Liver (tissue), 10 donors: ENCODE measurements at places on chromosomes 13 and 19.
A peak's percentile ranks its signal among the peaks of the same experiment; 100 is the strongest.

DNA sequence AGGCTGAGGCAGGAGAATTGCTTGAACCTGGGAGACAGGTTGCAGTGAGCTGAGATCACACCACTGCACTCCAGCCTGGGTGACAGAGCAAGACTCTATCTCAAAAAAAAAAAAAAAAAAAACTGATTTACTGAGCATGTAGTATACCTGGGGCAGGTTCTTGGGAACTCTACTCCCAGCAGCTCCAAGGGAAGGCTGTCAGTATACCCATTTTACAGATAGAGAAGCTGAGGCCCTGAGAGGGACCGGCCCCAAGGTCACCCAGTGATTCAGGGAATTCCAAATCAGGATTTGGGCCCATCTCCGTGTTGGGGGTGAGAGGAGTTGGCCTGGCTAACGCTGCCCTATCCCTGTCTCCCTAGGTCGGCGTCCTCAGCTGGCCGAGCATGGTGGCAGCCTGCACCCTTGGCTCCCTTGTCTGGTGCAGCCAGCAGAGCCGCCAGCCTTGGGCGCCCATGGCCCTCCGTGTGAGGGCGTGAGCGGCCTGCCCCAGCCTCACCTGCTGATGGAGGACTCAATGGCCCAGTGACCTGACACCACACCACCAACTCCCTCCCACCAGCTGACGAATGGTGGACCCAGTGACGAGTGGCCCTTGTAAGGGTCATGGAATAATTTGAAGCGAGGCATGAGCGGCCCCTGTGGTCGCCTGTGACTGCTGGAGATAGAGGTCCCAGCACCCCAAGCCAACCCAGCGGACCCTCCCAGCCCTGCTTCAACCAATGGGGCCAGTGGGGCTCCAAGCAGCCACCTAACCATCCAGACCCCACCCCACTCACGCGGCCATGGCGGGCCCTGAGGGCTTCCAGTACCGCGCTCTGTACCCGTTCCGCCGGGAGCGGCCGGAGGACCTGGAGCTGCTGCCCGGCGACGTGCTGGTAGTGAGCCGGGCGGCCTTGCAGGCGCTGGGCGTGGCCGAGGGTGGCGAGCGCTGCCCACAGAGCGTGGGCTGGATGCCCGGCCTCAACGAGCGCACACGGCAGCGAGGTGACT is 2.4 kb downstream of the PIK3R2 start:
- no peak for DNase-seq

DNA sequence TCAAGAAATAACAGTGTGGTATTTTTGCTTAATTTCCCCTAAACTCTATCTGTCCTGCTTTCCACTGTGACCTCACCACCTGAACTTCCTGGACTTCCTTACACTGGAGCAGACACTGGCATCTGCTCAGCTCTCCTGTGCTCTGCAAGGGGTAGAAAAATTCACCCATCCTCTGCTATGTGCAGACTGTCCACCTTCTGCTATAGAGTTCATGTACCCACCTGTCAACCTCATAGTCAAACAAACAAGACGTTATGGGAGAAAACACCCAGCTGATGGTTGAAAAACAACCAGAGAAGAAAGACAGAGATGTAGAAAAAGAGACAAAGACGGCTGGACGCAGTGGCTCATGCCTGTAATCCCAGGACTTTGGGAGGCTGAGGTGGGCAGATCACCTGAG is 12.2 kb downstream of the LAIR1 start:
- DNase-seq: no peak

DNA sequence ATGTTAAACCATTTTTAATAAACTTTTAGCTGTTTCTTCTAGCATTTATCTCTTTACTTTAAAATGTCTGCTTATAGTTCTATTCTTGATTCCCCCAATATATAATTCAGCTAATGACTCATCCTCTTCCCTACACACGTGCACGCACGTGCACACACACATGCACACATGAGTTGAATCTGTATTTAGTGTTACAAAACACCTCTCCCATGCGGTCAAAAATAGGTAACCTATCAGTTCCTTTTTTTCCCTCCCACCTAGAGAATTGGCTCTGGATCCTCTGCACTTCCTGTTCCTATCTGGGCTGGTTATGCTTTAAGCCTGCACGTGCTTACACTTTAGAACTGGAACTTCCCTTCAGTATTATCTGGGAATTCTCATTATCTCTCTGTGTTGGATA is 144.1 kb downstream of the PAN3 start:
- DNase-seq: no peak

DNA sequence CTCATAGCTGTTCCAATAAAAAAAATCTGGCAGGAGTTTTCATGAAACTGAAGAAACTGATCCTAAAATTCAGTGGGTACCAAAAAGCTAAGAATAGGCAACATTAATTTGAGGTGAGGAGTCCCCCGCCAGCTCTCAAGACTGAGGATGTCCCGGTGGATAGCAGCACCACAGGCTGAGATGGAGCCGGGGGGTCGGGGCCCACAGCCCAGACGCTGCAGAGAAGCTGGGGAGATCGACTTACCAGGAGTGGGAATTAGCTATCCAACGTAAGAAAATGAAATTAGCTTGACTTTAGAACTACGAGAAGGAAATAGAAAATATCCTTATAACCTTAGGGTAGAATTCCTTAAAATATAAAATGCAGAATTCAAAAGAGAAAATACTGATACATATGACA is 23.2 kb upstream of the DCUN1D2 start:
- DNase-seq: no peak

DNA sequence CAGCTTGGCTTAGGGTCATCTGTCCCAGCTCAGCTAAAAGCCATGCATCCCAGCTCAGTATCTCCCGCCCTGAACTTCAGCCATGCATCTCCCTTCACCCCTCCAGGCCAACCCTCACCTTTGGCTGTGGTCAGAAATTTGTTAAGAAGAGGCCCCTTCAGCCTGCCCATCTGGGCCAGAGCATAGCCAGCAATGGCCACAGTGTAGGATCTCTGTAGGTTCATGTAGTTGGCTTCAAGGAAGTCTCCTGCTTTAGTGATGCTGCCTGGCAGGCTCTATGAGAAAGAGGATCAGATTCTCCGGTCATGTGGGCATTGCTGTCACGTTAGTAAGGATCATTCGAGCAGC is 16.6 kb upstream of the TNFSF14 start:
- no peak for DNase-seq

DNA sequence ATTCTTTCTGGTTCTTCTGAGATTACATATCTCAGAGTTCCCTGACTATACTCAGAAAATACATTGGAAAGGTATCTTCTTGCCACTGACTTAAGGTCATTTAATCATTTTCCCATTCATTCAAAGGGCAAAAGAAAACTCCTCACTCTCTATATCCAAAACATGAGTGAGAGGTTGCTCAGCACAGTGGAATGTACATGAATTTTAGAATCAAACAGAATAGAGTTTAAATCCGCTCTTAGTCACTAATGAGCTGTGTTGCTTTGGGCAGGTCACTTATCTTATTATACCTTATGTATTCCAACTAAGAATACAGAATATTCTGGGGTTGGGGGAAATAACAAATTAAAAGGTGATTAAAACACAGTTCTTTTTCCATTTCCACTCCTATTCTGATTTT is 452.6 kb upstream of the KLF12 start:
- no peak for DNase-seq

GRCh38 chr19:47433121-47433520 is 13.8 kb upstream of the MEIS3 start:
- DNase-seq: no peak

GRCh38 chr13:35703061-35703460 is 226.6 kb upstream of the MAB21L1 start:
- no peak for DNase-seq

DNA sequence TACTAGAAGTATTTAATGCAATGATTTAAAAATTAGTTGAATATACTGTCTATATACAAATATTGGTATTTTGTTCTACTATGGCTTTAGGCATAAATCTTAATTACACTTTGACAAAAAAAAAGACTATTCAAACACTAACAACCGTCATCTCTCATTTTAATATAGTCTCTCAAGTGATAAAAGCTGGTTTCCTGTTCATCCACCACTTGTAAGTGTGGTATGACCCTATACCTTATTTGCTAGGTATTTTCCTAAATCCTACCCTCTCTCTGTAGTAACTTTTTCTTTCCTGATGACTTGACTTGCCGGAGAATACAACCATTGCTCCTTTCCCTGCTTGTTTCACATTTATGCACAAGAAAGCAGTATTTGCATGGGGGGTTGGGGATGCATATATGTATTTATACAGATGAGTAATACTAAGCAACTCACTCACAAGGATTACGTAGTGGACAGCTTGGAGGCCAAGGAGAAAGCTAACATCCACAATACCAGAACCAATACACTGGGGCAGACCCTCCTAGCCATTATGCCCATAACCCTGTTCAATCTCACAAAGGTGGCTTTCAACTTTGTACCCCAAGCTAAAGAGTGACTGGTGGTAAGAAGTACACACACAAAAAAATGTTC is 12.7 kb upstream of the EFNB2 start:
- no peak for DNase-seq

DNA sequence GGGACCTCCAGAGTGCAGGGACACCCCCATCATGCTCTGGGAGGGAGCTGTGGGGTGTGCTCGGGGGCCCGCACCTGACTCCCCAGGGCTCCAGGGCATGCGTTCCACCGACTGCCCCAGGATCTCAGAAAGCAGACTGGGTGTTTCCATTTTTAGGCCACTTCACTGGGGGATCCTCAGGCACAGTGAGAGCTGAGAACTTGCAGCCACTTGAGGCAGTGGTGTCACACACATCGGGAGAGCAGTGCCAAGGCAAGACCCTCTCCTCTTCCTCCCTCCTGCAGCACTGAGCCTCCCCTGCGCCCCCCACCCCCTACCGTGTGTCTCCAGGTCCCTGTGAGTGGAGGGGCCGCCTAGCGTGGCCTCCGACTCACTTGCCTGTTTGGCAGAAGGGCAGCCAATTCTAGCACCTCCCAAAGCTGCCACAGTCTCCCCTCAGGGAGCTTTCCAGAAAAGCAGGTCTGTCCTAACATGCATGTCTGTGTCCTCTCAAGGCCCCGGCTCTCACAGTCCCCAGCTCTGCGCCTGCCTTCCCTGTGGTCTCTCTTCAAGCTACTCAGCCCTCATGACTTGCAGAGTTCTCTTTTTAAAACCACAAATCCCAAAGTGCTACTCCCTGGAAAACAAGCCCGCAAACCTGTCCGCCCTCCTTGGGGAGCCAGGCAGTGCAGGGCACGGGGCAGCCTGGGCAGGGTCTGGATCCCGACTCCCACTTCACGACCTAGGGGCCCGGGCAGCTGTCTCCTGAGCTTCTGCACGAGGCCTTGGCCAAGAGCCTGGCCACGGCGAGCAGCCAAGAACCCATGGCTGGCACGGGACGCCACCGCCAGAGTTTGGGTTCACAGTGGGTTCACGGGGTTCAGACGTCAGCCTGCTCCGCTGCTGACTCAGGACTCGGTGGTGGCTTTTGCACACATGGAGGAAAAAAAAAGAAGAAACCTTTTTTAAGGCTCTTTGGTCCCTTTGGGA is 94.1 kb downstream of the STK24 start:
- no peak for DNase-seq

- DNase-seq: peak; percentile 34
These were observed 67.2 kb downstream of the SPACA7 start for GRCh38 chr13:112443191-112443994.

DNA sequence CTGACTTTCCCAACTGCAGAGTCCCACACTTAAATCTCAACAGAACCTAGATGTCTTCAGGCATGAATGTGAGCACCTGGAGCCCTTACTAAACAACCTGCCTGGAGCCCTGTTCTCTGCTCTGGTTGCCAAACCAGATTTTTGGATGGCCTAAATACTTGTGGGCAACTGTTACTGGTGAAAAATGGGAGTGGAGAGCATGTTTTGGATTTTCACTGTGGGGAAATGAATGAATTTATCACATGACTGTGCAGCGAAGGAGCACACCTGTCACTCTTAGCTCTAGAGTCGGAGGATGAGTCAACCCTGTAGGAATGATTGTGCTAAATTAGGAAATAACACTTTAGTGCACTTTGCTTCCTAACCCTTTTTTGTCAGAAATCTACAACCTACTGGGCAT is 30.3 kb downstream of the SHISA2 start:
- DNase-seq: no peak

DNA sequence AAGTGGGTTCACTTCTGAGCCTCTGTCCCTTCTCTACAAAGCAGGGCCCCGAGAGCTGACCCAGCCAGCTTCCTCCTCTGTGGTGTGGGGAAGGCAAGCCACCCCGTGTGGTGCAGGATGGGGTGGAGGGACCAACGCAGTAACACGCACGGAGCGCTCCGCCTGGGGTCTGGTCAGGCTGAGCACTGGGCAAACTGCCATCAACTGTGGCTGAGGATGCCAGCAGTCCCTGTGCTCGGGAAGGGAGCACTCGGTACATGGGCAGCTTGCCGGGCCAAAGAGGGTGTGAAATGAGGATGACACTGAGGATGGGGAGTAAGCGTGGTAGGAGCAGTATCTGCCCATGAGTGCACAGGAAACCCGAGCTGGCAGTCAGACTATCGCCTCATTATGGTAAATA is 7.6 kb upstream of the GMIP start:
- DNase-seq: no peak

DNA sequence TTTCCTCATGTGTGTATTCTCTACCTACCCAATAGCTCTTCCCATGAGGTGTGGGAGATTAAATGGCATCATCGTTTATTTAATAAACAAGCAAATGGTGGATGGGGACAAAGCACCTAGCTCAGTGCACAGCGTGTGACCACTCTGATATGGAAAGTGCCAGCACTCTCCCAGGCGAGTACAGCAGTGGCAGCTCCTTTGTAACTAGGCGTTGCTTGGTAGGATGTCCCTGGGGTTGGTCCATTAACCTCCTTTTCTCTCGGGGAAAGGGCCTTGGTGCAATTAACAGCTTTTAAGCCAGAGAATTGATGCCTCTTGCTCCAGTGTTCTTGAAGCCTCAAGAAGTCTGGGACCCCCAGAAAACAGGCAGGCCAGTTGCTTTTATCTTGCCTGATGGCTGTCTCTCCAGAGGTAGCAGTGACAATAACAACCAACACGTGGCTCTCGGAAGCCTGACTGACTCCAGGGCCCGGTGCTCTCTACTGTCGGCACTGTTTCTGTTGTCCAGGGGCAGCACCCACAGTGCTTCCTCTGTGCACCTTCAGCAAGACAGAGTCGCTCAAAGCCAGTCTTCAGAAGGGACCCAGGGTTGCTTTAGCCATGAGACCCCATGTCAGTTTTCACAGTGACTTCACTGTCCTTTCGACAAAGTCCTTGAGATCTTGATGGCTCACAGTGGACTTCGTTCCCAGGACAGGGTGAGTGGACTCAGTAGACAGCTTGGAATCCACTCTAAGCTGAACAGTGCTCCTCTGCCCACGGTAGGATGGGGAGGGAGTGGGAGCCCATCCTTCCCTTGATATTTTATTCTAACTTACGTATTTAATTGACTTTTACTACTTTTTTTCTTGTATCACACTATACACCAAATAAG is 33.9 kb upstream of the NPAS1 start:
- no peak for DNase-seq

- DNase-seq: no peak
These were observed 240.0 kb upstream of the SGCG start for GRCh38 chr13:22940736-22941135.

- DNase-seq: no peak
These were observed 14.3 kb downstream of the ZBTB7A start for GRCh38 chr19:4052114-4052992.

GRCh38 chr13:25288966-25289365 is 1.7 kb upstream of the MTMR6 start:
- DNase-seq: no peak
